Activated CD4-positive, alpha-beta T cell treated with anti-CD3 and anti-CD28 coated beads, Interleukin-2, amount 50 U/mL, for 1 hour (primary cell): ENCODE measurements at places on chromosomes 4 and X.

DNA sequence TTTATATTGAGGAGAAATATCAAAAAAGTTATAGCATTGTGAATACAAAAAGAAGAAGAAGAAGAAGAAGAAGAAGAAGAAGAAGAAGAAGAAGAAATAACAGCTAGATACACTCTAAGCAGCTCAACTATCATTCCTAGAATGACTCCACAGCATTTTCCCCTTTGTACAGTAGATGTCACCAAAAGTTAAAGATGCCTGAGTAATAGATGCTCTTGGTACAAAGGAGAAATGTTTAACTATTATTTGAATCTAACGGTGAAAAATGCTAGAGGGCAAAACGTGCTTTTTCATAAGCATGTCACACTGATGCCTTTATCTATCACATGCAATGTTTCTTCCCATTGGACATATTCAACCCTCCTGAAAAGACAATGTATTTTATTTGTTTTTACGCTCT, 178.4 kb upstream of the GPRIN3 start:
- no peak for DNase-seq

- DNase-seq = no peak
Observed at GRCh38 chr4:130183766-130184165, 1087.8 kb downstream of the C4orf33 start.

GRCh38 chr4:70405765-70406164, 8.0 kb downstream of the OPRPN start:
- DNase-seq = no peak

DNA sequence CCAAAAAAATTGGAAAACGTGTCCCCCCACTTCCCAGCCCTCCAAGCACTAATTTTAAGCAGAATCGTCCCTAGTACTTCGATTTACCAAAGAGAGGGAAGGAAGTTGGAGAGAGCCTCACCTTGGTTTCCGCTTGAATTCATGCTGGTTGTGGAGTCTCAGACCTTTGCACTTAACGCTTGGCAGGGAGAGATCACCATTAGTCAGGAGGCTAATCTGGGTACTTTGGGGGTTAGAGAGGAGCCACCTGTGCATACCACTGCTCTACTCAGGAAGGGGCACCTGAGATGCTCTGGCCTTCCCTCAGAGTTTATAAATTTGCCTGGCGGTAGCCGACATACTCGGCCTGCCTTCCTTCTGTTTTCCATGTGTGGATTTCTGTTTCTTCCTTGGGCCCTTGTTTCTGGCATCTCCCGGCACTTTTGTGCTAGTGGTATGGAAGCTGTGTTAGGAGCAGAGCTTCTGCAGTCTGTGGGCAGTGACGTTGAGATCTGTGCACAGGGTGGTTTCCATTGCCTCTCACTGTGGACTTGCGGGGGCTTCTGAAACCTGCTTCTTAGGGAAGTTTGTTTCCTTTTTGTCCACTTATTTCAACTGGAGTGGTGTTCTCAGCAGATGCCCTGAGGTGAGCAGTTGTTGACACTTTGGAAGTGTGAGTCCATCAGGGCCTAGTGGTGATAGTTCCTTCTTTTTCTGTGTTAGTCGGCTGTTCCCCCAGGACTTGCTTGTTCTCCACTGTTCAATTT, 104.2 kb downstream of the TMEM131L start:
- no peak for DNase-seq

DNA sequence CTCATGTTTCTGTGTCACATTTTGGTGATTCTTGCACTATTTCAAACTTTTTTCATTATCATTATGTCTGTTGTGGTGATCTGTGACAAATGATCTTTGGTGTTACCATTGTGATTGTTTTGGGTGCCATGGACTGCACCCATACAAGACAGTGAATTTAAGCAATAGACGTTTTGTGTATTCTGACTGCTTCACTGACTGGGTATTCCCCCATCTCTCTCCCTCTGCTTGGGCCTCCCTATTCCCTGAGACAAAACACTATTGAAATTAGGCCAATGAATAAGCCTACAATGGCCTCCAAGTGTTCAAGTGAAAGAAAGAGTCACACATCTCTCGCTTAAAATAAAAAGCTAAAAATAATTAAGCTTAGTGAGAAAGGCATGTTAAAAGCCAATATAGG, 60.2 kb downstream of the BANK1 start:
- DNase-seq = no peak

DNA sequence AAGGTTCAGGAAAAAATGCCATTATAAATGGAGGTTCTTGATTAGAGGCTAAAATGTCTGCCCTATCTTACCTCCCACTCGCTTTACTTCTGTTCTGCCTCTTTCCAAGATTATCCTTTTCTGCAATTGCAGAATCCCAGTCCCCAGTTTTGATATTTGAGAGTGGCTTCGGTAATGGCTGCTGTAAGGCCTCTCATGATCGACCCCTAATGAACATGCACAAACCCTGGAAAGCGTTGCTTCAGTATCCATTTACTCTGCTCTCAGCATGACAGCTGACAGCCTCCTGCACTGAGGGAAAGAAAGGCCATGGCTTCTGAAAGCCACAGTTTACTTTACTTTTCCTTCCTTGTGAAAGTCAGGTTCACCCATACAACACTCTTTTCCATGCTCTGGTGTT, 325.4 kb upstream of the GALNT7 start:
- no peak for DNase-seq

DNA sequence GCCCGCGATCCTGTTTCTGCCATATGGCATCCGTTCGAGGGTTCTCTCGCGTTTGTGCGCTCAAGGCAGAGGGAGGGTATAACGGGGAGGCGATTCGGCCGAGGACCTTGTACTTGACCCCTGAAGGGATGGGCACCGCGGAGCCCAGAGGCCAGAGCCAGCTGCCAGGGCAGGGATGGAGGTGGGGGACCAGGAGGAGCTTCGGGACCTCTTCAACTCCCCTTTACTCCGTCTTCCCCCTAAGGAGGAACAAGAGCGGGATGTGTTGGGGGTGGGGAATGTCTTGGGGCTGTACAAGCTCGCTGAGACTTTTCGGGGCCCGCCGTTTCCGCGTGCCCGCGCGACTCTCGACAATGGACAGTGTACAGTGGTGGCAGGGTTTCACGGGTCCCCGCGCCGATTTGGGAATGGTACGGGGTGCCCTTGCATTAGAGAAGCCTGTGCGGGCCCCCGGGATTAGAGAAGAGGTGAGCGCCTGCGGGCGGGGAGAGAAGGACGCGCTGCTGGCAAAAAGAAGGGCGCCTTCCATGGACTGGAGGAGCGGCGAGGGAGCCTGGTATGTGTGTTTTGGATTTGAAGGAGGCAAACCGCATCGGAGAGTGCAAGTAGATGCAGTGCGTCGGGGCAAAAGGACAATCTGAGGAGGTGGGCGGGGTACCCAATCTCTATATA, 760 bp downstream of the UGT8 start:
- DNase-seq = no peak

DNA sequence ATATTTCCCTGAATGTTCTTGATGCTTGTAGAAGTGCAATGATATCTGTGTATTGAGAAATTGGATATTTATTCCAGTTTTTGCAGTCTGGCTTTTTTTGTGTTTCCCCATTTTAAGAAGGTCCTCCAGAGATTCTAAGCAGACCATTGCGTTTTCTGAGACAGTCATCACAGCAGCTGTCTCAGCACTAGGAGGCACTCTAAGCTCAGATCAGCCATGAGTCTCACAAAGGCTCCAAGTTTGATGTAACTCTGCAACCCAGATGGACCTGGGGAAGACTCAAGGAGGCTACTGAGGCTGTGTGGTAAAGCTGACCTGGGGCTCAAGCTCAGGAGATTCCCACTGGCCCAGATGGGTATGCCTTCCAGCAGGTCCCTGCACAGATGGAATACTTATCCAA, 89.3 kb upstream of the CYLC1 start:
- DNase-seq = no peak

DNA sequence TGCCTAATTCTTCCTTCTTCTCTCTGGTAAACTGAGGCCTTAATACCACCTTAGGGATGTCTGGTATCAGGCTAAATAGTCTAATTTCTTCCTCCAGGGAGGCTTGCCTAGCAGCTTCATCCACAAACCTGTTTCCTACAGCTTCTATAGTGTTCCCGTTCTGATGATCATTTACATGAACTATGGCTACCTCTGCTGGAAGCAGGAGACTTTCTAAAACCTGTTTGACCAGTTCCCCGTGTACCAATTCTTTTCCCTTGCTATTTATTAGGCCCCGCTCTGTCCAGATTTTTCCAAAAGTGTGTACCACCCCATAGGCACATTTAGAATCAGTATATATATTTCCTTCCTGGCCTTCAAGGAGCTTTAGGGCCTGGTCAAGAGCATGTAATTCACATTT, 5.8 kb upstream of the USP38 start:
- DNase-seq = no peak

DNA sequence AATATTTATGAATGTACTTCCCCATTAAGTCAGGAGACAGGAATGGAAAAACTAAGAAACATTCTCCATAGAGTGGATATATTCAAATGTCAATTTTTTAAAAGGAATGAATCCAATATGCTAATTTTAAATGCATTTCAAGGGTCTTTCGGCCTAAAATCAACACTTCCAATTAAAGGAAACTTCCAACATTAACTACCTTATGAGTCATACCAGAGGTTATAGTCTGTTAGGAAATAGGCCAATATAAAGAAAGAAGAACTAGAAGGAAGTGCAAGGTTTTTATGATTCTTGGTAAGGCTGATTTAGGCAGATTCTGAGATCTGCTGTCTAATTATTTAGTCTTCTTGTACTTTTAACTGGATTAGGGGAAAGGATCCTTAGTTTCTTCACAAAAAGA, 260.1 kb upstream of the EDNRA start:
- DNase-seq = no peak

DNA sequence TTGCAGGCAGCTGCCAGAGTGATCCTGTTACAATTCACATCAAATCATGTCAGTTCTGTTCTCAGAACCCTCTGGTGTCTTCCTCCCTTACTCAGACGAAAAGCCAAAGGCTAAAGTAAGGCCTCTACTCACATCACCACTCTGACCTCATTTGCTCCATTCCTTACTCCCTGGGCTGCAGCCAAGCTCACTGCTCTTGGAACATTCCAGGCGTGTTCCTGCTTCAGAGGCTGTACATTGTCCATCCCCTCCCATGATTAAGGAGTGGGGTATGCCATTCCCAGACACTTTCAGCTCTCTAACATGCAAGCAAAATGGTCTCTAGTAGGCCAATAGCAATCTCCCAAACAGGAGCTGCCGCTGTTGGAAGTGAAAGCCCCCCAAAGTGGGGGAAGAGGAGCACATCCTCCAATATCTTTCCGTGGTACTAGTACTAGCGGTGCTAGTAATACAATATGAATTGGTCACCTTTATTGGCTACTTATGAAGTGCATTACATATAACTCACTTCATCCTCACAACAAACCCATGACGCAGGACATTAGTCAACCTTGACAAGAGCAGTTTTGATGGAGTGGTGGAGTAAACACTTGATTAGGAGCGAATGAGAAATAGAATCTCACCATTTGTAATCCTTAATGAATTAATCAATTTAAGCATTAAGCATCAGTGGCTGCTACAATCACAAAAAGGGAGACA, 15.0 kb downstream of the GAB3 start:
- DNase-seq = no peak

GRCh38 chr4:170007113-170007512, 19.1 kb downstream of the MFAP3L start:
- no peak for DNase-seq

- no peak for DNase-seq
Observed at GRCh38 chrX:42237956-42238355, 314.6 kb upstream of the CASK start.

GRCh38 chr4:31516520-31516919, 796.4 kb downstream of the PCDH7 start:
- no peak for DNase-seq

GRCh38 chr4:47263721-47264120, 199.8 kb downstream of the COMMD8 start:
- DNase-seq = no peak

GRCh38 chr4:37244583-37245390, at the start of gene NWD2:
TSS of gene NWD2 (plus strand) at chr4:37244743. CDS start at chr4:37245068, 325 bp downstream.
- no peak for DNase-seq

- no peak for DNase-seq
Observed at GRCh38 chr4:154186035-154186434, 305.6 kb downstream of the DCHS2 start.
